Myocyte (in vitro differentiated cells): ENCODE measurements at places on chromosomes 12 and 14.

GRCh38 chr12:57135527-57136326 lies 7.4 kb downstream of the LRP1 start:
- DNase-seq: peak; percentile 71

GRCh38 chr12:80761838-80762237 lies 45.1 kb downstream of the MYF5 start:
- DNase-seq: no peak

GRCh38 chr12:109115758-109116610 lies at the start of gene ACACB:
TSS of gene ACACB (plus strand) at chr12:109116587. CDS start at chr12:109139406, 22,819 bp downstream.
- no peak for DNase-seq

DNA sequence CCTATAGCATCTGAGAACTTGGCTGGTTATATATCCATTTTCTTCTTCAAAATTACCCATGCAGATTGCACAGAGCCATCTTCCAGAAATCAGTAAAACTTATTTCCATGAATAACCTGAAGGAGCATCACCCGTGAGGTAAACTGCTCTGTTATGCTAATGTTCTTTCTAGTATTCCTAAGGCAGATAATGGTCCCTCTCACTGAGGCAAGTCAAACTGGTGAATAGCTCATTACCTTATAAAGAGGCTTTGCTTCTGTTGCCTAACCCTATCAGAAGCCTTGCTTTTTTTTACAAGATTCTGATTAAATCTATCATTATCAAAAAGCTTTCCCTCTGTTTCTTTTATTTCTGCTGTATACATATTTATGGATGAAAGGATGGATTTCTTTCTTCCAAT lies 307.6 kb upstream of the FLRT2 start:
- DNase-seq: no peak

DNA sequence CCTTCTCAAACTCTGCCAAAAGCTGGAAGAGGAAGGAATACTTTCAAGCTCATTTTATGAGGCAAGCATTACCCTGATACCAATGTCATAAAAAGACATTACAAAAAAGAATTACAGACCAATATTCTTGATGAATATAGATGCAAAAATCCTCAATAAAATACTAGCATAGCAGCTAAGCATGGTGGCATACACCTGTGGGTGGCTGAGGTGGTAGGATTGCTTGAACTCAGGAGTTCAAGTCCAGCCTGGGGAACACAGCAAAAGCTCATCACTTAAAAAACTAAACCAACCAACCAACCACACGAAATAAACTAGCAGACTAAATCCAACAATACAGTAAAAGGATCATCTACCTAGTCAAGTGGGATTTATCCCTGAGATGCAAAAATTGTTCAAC lies 29.6 kb downstream of the A2M start:
- no peak for DNase-seq
